NCI-H1436 (cell line): ENCODE measurements at places on chromosomes 6 and 20.

DNA sequence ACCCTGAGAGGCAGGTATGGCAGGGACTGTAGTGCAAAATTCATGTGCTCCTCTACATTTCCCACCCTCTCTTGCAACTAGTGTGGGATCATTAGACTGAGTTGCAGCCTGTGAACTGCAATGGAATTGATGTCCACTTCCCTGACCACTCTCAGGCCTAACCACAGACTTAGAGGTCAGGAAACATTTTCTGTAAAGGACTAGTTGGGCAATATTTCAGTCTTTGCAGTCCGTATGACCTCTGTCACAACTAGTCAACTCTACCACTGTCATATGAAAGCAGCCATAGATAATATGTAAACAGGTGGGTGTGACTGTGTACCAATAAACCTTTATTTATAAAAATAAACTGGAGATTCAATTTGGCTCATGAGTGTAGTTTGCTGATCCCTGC, 134.4 kb upstream of the TOP1 start:
- DNase-seq = no peak

DNA sequence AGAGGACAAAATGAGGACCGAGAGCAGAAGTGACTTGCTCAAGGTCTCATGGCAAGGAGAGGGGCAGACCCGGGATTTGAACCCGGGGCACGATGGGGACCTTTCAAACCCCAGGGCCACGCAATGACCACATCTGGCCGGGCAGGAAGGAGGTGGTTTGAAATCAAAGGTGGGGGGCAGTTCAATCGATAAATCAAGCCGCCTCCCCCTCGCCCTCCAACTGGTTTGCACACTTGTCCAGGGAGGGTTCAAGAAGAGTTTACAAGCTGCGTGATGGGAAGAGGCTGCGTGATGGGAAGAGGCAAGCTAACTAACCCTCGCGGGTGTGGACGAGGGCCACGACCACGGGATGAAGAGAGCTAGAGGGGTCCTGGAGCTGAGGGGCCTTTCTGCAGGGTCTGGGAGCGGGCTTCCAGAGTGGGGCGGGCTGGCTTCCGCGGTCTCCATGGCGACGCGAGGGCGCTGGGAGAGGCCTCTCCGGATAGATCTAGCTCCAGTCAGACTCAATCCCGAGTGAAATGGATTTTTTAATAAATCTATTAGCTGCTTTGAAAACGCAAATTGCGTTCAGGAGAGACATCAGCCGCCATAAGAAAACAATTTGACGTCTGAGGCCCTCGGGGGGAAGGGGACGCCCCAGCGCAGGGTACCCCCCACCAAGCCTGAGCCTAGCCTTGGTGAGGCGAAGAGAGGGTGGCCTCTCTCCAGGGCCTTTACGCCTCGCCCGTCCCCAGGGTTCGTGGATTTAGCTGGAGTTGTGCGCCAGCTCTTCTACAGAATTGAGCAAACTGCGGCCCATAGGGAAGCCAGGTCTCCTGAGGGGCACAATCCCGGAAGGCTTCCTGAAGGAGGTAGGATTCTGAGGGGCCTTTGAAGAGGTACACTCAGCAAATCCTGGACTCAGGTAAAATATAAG, 143.9 kb downstream of the GRM4 start:
- no peak for DNase-seq

DNA sequence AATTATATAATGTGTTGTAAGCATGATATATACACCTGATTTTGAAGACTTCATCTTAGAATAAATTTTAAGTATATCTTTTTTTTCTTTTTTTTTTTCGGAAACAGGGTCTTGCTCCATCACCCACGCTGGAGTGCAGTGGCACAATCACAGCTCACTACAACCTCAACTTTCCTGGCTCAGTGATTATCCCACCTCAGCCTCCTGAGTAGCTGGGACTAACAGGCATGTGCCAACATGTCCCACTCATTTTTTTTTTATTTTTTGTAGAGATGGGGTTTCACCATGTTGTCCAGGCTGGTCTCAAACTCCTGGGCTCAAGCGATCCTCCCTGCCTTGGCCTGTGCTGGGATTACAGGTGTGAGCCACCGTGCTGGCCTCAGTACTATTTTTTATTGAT, 17.1 kb downstream of the VPS52 start:
- no peak for DNase-seq

- DNase-seq = peak; percentile 72
Observed at GRCh38 chr6:109526905-109527628, 44.0 kb upstream of the ZBTB24 start.

DNA sequence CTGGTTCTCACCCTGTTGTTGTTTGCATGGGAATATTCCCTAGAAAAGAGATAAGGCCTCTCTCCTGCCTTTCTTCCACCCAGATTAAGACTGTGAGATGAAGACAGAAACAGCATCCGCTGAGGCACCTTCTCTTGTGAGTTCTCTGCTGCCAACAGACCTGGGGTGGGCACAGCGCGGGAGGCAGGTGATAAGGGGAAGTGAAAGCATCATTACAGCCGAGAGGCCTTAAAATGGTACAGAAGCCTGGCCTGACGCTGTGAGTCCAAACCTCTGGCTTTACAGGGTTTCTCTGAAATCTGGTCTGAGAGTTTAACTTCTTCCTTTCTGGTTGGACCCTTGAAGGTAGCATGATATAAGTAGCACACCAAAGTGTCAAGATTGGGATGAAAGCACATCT, 21.0 kb upstream of the IYD start:
- DNase-seq = no peak

GRCh38 chr6:43838276-43839036, 68.4 kb downstream of the VEGFA start:
- DNase-seq = no peak

DNA sequence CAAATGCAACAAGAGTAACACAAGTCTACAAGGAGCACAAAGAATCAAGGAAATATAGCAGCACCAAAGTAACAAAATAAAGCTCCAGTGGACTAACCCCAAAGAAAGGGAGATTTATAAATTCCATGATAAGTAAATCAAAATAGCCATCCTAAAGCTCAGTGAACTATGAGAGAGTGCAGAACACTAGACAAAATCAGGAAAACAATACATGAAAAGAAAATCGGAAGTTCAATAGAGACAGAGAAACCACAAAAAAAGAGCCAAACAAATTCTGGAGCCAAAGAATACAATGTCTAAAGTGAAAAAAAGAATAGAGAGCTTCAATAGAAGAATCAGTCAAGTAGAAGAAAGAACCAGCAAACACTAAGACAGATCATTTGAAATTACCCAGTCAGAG, 247.3 kb upstream of the TENT5A start:
- DNase-seq = no peak

DNA sequence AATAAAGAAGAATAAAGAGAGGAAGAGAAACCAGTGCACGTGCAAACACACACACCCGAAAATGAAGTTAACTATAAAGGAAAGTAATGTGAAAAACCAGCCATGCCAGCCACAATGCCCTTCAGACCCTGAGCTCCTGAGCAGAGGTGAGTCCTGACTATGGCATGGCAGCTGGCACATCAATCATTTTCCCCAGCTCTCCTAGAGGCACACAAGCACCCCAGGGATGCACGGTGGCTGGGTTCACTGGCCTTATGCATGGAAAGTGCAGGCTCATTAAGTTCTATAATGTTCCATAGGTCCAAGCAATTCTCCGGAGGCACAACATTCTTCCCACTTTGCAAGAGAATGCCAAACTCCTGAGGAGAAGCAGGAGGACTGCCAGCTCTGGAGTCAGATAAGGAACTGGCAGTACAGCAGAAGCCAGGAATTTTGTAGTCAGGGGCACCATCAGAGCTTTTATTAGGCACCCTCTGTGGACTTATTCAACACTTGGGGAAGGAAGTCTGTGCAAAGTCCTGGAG, 175.0 kb upstream of the PRDM1 start:
- no peak for DNase-seq

GRCh38 chr6:17923401-17923863, 64.0 kb downstream of the KIF13A start:
- no peak for DNase-seq

GRCh38 chr6:156316583-156317125, 460.5 kb upstream of the ARID1B start:
- no peak for DNase-seq

DNA sequence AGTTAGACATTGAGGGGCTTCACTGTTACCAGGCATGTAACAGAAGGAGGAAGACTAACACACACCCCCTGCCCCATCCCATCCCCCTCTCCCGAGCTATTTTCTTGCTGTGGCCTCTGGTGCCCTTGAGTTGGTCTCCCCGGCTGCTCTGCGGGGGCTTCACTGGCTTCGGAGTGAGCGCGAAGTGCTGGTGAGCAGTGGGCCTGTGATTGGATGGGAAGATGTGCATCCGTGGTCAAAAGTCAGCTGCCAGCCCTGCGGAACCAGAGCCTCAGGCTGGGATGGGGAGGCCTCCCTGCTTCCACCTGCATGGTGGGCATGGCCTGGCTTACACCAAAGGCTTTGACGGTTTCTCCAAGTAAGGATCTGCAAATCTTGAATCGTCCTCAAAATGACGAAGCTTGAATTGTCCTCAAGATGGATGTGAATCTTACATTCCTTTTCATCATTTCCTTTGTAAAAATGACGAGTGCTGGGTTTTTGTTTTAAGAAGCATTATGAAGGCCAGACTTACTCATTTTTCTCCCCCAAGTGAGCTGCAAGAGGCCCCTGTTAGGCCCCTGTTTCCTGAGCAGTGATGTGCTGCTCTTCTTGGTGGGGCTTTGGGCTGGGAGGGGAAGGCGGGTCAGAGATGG, 23.7 kb downstream of the SPATA2 start:
- no peak for DNase-seq

GRCh38 chr6:40568062-40568708, 19.0 kb downstream of the LRFN2 start:
- no peak for DNase-seq

DNA sequence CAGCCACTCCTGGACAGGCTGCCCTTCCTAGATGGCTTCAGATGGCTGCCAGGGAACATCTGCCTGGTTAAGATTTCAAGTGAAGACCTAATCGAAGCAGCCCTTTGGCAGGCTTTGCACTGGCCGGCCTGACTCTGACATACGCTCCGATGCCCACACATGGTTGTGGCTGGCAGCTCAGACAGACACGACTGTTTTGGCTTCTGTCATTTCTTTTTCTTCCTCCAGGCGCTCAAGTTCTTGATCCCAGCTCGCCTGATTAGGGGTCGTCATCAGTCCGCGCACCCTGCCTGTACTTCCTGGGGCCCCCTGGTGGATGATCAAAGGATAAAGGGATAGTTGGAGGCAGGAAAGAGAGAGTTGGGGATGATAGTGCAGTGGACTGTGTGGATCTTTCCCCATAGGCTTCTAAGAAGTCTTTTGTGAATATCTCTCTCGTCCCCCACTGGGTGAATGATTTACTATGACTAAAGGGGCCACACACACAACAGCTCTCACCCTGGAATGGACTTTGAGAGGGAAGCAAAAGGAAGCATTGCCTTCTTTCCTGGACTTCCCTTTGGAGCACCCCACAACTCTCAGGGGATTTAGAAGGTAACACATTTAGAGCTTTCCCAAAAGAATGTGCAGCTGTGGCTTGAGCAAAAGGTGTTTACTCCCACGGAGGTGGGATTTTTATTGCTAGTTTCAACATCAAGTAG, 21.4 kb upstream of the TRAM2 start:
- no peak for DNase-seq

DNA sequence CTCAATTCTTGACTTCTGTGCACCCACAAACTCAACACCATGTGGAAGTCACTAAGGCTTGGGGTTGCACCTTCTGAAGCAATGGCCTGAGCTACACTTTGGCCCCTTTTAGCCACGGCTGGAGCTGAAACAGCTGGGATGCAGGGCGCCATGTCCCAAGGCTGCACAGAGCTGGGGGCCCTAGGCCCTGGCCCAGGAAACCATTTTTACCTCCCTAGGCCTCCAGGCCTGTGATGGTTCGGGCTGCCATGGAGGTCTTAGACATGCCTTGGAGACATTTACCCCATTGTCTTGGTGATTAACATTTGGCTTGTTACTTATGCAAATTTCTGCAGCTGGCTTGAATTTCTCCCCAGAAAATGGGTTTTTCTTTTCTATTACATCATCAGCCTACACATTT, 86.9 kb downstream of the MTFR2 start:
- DNase-seq = no peak

- DNase-seq = no peak
Observed at GRCh38 chr6:105452924-105453756, 50.3 kb upstream of the PREP start.

DNA sequence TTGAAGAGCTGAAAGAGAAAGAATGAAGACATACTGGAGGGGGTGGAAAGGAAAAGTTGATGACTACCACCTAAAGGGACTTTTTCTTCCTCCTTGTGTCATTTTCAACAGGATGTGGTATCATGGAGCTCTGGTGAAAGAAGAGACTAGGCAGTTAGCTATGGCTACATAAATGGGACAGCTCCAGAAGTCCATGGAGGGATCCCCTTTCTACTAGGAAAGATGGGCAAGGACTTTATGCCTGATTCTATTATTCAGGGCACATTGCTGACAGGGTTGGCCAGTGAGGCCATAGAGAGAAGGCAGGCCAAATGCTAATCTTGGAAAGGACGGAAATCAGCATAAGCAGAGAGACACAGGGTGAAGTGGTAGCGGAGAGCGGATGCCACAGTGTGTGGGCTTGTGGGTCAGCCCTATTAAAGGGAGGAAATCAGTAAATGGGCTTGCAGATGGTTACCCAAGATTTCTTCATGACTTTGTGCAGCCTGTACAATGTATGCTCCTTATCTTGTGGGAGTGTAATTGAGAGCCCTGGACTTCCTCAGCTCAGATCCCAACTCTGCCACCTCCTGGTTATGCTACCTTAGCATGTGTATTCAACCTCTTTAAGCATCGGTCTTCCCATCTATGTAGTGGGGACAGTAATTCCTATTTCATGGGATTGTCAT, 77.4 kb upstream of the TMEM170B start:
- no peak for DNase-seq

- DNase-seq = no peak
Observed at GRCh38 chr6:127085181-127085580, 33.3 kb upstream of the RSPO3 start.

- DNase-seq = peak; percentile 36
Observed at GRCh38 chr6:82251942-82252341, 4.4 kb upstream of the IBTK start.

DNA sequence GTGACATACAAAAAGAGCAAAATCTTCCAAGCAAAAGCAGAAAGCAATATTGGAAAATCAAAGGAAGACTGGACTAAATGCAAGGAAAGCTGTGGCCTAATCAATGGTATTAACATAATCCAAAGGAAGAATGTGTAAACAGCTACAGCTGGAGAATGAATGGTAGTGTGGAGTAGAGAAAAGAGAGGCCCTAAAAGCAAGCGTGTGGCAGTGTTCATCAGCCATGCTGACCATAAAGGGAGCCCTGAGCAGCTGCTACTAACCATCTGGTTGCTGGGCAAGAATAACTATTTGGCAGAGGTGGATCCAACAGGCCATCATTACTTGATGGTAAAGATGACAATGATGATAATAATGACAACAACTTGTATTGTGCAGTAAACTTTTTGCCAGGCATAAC, 148.5 kb upstream of the BEND6 start:
- DNase-seq = no peak

GRCh38 chr6:25968769-25969168, 6.2 kb downstream of the TRIM38 start:
- no peak for DNase-seq
